GM13976 (cell line): ENCODE measurements at places on chromosomes 16 and 17.
A peak's percentile ranks its signal among the peaks of the same experiment; 100 is the strongest.

DNA sequence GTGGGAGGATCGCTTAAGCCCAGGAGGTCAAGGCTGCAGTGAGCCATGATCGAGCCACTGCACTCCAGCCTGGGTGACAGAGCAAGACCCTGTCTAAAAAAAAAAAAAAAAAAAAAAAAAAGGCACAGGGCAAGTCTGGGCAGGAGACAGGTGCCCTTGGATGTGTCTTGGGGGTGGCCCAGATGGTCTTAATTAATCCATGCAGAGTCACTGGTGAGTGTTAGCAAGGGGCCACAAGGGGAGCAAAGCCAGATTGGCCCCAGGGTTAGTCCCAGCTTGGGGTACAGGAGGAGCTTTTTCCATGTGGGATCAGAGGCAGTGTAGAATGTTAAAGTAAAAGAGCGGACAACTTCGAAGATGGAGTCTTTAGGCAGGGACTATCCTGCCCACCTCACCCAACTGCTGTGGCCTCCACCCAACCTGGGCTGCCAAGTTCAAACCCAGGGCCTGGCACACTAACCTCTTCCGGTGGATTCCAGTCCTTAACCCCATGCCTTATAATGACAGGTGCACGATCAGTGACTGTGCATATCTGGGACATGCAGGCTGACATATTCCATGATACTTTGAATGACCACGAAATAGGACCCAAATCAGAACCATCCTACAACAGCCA is 32.2 kb upstream of the MFSD6L start:
- no peak for DNase-seq

DNA sequence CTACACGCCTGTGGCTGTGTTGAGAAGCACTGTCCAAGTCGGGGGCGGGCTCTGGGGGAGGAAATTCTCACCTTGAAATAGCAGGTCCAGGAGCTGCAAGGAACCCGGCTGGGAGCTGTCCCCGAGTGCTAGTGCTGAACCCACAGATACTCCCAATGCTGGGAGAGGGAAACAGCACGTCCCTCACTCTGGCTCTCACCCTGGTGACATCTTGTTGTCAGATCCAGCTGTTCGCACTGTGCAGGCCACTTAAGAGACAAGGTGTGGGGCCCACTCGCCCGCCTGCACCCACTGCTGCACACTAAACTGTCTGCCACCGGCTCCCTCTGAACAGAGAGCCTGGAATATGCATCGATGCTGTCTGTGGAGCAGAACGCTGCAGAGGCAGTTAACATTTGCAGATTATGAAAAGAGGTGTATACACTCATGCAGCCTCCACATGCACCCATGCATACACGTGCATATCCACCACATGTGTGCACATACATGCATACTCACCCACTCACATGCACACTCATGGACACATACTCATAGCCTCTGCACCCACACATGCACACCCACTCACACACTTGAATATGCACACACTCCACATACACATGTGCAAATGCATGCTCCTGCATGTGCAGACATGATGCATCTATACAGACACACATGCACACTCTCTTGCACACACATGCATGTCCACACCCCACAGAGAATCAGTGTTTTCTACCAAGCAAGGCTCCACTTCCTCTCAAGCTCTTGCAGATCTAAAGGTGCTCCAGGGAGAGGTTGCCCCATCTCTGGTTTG is 42.0 kb downstream of the MGAT5B start:
- DNase-seq, result peak; percentile 69

- DNase-seq, result no peak
These were observed 20.0 kb downstream of the MXRA7 start for GRCh38 chr17:76690596-76691280.

- no peak for DNase-seq
These were observed 4.6 kb downstream of the MMP28 start for GRCh38 chr17:35790841-35791240.

GRCh38 chr17:73341350-73342049 is 29.7 kb upstream of the CDC42EP4 start:
- no peak for DNase-seq

GRCh38 chr16:3797904-3798811 is 80.8 kb upstream of the TRAP1 start:
- no peak for DNase-seq

DNA sequence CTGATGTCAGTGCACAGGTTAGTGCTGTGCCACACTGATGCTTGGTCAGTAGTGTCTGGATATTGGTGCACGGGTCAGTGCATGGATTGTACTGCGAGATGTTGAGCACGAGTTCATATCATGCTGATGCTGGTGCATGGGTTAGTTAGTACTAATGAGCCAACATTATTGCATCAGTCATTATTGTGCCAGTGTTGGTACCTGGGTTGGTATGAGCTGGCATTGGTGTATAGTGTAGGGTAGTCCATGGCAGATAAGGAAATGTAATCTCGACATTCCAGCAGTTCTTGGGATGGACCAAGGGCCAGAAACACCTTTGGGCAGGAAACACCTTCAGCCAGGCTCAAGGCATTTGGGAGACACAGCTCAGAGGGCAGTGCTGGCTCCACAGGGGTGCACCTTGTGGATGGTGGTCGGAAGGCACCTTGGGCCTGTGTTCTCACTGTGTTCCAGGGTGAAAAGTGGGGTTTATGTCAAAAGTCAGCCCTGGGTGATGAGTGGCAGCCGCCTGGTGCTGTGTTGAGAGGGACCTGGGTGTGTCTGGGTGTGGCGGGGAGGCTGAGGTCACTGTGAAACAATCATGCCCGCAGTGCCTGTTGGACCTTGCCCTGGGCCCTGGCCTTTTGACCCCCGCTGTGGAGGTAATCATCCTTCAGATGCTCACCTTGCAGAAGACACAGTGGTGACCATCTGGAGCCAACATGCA is 100.7 kb upstream of the ZNF469 start:
- DNase-seq, result no peak

DNA sequence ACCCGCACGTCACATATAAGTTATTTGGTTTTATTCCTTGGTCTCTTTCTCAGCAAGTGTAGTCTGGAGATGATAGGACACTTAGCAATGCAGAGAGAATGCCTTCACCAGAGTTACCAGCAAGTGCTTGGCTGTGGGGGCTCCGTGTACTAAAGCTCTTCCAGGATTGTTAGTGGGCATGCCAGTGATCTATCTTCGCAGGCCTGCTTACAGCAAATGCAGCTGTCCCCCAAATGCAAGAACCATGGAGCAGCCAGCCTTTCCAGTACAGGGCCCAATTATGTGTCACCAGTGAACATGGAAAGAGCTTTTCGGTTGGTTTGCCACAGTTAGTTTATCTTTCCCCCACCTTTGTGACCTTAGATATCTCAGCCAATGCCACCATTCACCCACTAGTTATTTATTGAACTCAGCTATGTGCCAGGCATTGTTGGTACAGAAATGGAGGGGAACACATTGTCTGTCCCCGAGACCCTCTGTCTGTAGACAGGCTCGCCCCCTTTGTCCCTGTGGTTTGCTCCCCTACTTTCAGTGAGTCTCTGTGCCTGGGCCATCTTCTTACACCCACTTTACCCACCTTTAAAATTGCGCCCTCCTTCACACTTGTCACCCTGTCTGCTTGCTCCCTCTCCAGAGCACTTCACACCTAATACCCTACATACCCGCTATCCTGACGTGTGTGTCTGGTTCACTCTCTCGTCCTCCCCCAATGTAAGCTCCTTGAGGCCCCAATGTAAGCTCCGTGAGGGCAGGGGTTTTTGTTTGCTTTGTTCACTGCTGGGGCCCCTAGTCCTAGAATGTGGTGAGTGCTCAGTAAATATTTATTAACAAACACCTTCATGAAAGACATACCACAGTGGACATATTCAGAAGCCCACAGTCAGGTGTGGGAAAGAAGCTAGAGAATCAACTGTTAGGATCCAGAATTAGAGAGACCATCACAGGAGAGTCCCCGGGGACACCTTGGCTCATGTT is 13.3 kb downstream of the USP10 start:
- DNase-seq, result no peak

DNA sequence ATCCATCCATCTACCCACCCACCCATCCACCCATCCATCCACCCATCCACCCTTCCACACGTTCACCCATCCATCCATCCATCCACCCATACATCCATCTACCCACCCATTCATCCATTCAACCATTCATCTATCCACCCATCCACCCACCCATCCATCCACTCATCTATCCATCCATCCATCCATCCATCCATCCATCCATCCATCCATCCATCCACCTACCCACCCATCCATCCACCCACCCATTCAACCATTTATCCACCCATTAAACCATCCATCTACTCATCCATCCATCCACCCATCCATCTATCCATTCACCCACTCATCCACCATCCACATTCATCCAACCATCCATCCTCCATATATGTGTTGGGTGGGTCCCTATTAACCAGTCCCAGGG is 26.2 kb upstream of the RPTOR start:
- DNase-seq, result no peak

DNA sequence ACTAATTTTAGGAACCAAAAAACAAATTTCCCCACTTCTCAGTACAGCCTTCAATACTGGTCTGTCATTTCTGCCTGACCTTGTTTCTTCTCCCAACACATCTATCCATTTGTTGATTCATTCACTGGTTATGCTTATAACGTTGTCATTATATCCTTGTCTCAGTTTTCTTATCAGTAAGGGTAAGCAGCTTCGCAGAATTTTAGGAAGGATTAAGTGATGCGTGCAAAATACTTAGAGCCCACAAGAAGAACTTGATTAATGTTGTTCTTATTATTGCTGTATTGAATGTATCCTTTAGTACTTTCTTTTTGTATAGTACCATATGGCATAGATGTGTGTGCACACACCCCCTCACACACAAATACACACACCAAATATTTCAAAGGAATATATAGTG is 403.5 kb upstream of the HSBP1 start:
- no peak for DNase-seq

DNA sequence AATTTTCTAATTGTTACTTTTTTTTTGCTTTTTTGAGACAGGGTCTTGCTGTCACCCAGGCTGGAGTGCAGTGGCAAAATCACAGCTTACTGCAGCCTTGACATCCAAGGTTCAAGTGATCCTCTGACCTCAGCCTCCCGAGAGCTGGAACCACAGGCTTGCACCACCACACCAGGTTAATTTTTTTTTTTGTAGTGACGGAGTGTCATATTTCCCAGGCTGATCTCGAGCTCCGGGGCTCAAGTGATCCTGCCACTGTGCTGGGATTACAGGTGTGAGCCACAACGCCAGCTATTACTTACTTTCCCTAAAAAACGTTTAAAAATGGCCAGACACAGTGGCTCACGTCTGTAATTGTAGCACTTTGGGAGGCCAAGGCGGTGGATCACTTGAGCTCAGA is 6.6 kb downstream of the NPLOC4 start:
- DNase-seq, result no peak

- DNase-seq, result no peak
These were observed 9.5 kb upstream of the GALK1 start for GRCh38 chr17:75774471-75774990.

DNA sequence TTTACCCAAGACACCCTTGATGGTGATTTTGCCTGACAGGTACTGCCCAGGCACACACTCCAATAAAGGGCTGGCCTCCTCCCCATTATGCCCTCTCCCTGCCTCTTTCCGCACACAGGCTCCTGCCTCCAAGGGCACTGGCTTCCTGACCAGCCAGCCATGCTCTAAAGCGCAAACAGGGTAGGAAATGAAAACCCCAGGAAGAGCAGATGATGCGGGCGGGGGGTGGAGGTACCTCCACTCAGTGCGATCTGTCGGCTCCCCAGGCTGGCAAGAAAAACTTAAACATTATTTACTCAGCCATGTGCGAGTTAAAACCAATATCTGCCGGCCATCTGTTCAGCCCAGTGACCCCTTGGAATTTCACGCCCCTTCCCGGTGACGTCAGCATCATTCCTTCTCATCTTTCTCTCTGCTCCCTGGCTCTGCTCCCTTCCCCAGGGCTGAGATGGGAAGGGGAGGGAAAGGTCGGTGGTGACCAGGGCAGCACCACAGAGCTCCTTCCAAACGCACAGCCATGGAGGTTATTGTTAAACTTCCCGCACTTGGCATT is 262.5 kb downstream of the CBLN1 start:
- DNase-seq, result no peak

GRCh38 chr17:4777969-4778760 is 6.5 kb downstream of the TM4SF5 start:
- DNase-seq, result no peak

DNA sequence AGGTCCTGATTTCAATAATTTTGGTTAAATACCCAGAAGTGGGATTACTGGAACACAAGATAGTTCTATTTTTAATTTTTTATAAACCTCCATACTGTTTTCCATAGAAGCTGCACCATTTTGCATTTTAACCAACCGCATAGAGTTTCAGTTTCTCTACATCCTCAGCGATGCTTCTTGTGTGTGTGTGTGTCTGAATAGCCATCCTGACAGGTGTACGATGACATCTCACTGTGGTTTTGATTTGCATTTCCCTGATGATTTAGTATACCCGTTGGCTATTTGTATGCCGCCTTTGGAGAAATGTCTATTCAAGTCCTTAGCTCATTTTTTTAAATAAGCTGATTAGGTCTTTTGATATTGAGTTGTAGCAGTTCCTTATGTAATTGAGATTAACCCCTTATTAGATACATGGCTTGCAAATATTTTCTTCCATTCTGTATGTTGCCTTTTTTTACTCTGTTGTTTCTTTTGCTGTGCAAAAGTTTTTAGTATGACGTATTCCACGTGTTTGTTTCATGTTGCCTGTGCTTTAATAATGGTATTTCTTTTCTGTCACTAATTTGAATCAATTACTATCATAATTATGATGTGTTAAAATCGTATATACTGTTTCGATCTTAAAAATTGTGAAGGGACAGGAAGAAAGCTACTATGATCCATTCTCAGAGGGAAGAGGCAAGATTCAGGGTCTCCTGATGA is 227.2 kb upstream of the MON1B start:
- no peak for DNase-seq

DNA sequence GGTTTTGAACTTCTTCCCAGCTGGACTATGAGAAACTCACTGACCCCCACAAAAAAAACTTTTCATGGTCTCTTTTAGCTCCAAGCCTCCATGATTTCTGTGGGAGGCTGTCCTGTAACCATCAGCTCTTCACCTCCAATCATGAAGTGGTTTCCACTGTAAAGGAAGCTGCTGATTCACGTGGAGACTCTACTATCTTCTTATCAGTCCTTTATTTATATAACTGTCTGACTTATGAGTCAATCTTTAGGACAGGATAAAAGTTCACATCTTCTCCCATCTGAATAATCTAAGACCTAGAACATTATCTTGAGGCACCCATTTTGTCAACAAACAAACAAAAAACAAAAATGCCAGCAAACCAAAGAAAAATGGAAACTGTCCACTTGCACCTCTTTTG is 409.9 kb downstream of the SLC39A11 start:
- DNase-seq, result no peak

DNA sequence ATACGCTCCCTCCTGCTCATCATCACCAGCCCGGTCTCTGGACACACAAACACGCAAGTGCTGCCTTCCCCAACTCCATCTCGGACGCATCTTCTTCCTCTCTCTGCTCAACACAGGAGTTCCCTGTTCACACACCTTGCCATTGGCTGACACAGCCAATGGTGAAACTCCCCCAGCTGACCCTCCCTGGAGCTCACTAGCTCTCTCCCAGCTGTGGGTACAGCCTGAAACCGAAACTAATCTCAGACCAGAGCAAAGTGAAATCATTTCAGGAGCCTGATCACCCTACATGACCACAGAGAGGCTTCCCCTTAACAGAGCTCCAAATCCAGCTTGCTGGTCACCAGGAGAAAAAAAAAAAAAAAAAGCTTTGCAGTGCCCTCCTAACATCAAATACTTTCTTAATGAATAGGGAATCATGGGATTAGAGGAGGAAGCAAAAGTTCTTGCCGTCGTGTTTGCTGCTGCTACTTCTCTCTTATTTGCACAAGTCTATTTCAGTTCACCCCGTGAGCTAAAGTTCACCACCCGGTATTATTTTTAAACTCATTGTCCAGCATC is 8.3 kb downstream of the CUEDC1 start:
- DNase-seq, result peak; percentile 75
